Osteoblast (primary cell): ENCODE measurements at places on chromosomes 12 and 14. TPM values are rescaled to one million over a fixed set of nuclear protein-coding genes. Genes with fewer than 3 reads are reported as not detected.

- no peaks in the 10 kb centered on the region for H3K27me3 ChIP-seq
- no peak overlapping the region for H3K4me3 ChIP-seq
- H3K36me3 ChIP-seq: no peaks in the 10 kb centered on the region
- H3K4me1 ChIP-seq: peaks cover 13% of the 10 kb centered on the region
- no peak for DNase-seq
Observed at GRCh38 chr12:96513681-96514080, 24.3 kb downstream of the CFAP54 start.

GRCh38 chr12:114167431-114167830 is 201.3 kb upstream of the RBM19 start:
- H3K27me3 ChIP-seq: no peaks in the 10 kb centered on the region
- no peaks in the 10 kb centered on the region for H3K4me1 ChIP-seq
- H3K36me3 ChIP-seq: no peaks in the 10 kb centered on the region
- no peak for DNase-seq
- no peak overlapping the region for H3K27ac ChIP-seq

DNA sequence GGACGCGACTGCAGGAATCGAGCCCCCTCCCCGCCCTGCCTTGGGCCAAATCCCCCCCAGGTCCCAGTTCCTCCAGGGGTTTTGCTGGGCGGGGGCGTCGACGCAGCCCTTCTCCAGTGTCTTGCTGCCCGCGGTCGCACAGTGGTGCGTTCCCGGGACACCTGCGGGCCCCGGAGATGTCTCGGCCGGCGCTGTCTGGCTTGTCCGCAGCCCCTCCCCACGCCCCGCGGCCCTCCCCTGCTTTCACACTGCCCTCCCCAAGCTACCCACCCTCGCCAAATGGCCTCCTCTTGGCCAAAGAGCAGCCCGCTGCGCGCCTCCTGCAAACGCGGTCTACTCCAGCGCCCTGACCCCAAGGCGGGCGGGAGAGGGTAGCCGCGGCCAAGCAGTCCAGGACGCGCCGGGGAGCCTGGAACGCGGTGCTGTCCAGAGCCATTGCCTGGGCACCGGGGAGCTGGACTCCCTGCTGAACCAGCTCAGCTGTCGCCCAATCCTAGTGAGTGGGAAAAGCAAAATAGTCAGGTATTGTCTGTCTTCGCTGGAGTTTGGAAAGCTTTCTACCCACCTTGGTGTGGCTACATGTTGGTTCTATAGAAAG is 122.0 kb downstream of the AACS start:
- no peaks in the 10 kb centered on the region for H3K36me3 ChIP-seq
- DNase-seq: peak; percentile 80
- H3K27me3 ChIP-seq: peaks cover 32% of the 10 kb centered on the region
- no peak overlapping the region for H3K27ac ChIP-seq
- peaks cover 4% of the 10 kb centered on the region for H3K4me1 ChIP-seq

DNA sequence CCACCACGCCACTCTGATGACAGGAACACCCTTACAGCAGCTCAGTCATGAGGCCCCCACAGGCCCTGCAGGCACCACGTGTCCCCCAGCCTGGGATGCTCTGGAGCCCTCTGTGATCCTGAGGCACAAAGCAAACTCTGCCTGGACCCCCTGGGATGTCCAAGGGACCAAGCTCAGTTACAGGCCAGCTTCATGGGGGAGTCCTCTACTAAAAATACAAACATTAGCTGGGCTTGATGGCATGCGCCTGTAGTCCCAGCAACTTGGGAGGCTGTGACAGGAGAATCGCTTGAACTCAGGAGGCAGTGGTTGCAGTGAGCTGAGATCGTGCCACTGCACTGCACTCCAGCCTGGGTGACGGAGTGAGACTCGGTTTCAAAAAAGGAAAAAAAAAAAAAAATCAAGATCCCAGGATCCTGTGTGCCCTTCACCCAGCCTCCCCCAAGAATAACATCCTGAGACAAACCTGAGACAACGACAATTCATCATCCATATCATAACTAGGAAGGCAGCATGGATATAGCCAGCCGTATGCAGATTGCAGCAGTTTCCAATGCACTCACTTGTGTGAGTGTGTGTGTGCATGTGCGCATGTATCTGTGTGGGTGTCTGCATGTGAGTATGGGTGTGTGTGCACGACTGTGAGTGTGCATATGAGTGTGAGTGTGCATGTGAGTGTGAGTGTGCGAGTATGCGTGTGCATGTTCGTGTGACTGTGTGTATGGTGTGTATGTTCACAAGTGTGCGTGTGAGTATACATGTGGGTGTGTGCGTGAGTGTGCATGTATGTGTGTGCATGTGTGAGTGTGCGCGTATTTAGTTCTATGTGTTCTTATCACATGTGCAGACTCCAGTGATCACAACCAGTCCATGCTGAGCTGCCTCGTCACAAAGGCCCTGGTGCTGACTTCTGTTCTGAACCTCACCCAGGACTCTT is 52.1 kb downstream of the NCOR2 start:
- DNase-seq: no peak
- H3K4me1 ChIP-seq: peaks cover 59% of the 10 kb centered on the region
- no peak overlapping the region for H3K4me3 ChIP-seq
- no peak overlapping the region for H3K27ac ChIP-seq

The GLS2 gene
- total RNA-seq: 0.36 TPM in 1 of 2 replicates, not detected in the other
